Stimulated activated CD8-positive, alpha-beta memory T cell treated with anti-CD3 and anti-CD28 coated beads, Interleukin-4, amount 100 ng/mL, for 1 hour (primary cell): ENCODE measurements at places on chromosomes 6 and 20.

- no peak for DNase-seq
Observed at GRCh38 chr20:35773154-35773751, 1.4 kb downstream of the PHF20 start.

DNA sequence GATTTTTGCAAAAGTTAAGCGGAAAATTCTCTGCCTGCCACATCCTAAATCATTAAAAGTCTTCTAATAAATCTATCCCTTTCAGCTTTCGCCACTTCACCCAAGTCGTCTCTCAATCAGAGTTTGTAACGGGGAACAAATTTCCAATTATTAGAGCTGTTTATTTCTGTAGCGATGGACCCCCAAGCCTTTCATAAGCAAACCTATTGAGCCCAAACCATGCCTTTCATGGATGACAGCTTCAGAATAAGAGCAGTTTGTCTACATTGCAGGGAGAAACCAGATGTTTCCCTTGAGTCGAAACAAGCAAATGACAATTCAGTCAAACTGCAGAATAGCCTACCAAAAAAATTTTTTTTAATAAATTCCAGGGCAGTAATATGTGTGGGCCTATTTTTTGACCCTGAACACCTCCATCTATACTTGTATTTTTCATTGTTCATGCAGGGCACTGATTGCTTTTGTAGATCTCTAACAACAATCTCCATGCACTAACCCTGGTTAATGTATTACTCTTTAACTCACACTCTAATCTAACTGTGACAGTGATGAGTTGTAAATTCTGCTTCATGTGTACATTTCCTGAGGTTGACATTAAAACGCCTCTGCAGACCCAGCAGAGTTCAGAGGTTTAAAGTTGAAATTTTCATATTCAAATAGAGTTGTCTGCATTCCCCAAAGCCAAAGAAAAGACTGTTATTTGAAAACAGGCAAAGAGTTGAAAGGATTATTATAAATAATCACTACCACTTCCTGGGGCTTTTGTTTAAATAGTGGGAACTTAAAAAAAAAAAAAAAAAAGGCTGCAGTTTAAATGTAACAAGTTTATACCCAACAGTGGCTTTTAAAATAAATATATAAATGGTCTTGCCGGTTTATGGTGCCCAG lies 64.5 kb downstream of the ATP9A start:
- DNase-seq, result no peak

- no peak for DNase-seq
Observed at GRCh38 chr6:122400121-122400450, 634 bp downstream of the HSF2 start.

- DNase-seq, result no peak
Observed at GRCh38 chr6:148109732-148110131, 232.9 kb upstream of the SASH1 start.

DNA sequence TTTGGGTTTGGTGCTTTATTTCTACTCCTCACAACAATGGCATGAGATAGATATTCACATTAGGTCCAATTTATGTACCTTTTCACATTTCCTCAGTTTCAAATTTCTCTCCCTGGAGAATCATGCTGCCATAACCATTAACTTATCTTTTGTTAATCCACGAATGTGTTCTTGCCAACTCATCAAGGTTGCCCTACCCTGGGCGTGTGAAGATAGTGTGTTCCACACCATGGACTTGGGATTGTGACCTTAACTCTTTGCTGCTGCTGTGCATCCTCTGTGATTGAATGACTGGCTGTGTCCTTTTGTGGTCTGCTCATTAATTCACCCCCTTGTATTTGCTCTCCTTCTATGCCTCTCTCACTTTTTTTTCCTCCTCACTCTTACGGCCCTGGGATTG lies 34.2 kb upstream of the SNRPB2 start:
- no peak for DNase-seq

- DNase-seq, result no peak
Observed at GRCh38 chr20:59948212-59948611, 8.0 kb downstream of the FAM217B start.

- peak; percentile 69 for DNase-seq
Observed at GRCh38 chr20:3768342-3769130, 983 bp upstream of the ADISSP start.

GRCh38 chr6:7914311-7914710 lies 3.7 kb upstream of the TXNDC5 start:
- DNase-seq, result no peak

- no peak for DNase-seq
Observed at GRCh38 chr6:151240036-151240685, 394 bp downstream of the AKAP12 start.

DNA sequence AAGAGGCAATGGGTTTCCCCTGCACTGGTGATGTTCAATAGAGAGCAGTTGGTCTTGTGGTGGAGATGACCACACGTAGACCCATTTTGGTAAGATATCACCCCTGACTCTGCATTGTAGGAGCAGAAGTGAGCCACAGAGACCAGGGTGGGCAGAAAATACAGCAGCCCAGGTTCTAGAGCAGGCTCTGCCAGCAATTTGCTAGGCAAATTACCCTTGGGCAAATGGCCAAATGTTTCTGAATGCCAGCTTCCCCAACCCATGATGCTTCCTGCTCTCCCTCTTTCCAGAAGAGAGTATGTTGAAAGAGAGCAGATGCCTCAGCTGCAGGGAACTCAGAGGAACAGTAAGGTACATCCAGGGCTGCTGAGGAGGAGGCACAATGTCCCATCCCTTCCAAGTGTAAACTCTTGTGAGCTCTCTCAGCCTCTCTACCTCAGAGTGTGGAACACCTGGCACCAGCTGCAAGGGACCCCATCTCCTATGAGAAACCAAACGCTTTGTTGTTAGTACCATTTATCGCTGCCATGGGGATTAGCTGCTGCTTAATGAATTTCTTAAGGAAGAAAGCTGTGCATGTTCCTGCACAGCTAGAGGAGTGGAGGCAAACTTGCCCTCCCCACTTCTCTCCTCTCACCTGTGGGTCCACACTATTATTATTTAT lies 317.5 kb upstream of the MOCS1 start:
- no peak for DNase-seq

GRCh38 chr6:108944071-108944470 lies 95.8 kb downstream of the ARMC2 start:
- DNase-seq, result no peak

DNA sequence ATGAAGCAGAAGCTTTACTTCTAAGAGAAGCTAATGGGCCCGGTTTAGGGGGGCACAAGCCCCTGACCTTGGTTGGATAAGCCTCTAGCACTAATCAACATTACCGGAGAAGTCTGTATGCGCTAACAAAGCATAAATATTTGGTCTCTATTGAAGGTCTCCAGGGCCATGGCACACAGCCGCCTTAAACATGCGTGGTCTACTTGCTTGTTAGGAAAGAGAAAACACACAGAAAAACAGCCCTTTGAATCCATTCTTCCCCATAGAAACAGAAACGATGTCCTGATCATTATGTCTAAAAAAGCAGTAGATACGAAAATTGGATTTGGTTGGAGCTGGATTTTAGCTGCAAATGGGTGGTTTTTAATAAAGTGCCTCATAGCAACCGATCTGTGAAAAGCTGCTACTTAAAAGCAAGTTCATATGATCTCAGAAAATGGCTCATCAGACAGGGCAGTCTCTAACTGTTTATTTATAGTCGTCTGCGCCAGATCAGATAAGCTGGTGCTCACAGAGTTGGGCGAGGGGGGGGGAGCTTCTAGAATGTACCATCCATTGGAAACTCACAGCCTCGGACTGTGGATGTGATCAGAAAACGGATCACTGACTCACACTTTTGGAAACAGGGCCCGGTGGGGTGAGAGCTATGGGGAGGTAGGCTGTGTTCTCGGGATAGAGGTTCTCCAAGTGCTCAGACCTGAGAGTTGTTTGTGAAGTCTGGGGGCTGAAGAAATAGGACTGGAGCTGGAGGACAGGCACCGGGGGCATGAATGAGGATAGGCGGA lies 35.3 kb upstream of the APCDD1L start:
- no peak for DNase-seq

GRCh38 chr6:169469028-169469427 lies 215.4 kb upstream of the THBS2 start:
- no peak for DNase-seq

DNA sequence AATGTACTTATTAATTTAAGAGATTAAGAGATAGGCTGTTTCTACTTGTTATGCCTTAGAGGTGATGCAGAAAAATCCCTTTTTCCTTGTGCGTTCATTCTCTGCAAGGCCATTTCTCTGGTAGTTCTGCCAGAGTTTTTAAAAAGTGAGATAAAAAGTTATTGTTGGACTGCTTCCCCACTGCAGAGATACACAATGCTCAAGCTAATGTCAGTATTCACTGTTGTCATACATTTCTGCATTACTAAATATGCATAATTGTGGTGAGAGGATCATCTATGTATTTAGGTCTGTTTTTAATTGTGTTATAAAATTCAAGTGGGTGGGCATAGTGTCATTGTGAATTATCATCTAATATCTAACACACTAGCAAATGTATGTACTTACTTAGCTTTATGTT lies 600.4 kb downstream of the HTR1B start:
- DNase-seq, result no peak

- no peak for DNase-seq
Observed at GRCh38 chr6:27250277-27251111, 3.0 kb downstream of the PRSS16 start.

GRCh38 chr6:164812706-164813105 lies 496.7 kb downstream of the C6orf118 start:
- no peak for DNase-seq

DNA sequence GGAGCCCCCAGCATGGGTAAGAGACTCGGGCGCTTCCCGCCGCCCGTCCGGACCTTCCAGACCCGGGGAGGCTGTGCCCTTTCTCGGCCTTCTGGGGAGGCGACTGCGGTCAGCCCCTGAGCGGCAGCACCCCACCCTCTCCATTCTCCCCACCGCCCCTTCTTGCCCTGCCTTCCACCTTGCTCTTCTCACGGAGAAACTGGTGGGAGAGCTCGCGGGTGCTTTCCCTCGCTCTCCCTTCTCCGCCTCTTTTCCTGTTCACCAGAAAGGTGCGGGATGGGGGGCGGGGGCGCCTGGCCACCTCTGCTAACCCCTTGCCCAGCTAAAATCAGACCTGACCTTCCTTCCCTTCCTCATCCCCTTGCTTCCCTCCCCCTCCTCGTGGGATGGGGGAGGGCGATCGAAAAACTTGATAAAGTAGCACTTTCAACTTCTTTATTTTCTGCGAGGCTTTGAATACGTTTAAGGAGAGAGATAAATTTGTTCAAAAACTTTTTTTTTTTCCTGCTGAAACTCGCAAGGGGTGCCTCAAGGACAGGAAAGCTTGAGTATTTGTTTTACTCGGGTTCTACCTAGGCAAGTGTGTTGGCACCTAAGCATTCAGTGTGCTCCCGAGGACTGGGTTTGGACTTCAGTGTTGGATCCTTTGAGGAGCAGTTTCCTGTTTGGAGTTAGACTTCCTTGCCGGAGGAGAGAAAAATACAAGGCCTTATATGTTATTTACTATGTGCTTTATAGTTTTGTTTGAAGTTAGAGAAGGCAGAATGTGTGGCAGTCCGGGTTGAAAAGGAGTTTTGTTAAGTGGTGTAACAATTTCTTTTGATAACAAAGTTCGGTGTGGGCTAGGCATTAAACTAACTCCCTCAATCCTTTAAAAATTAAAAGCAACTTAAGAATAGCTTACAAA lies 897 bp downstream of the CD2AP start:
- DNase-seq, result no peak

DNA sequence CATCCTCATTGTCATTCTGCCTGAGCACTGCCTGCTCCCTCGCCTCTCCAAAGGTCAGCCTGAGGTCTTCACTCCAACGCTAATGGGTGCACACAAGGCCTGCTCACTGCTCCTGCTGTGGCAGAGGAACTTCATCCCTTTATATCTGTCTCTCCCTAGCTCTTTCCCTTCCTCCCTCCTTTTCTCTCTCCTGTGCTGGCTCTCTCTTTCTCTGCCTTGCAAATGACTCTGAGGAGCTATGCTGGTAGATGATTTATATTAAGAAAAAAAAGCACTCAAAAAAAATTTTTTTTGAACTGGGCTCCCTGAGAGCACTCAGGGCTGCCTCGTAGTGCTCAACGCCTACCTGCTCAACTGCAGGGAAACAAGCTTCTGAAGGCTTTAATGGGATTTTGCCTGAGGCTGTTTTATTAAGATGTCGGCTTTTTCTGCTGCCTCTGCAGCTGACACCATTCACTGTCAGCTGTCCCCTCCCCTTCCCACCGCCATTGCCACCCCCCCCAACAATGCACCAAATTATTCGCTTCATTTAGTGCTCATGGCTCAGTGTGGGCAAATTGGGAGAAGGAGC lies 137.7 kb upstream of the DEFB112 start:
- DNase-seq, result no peak
